ENCODE measurements at places on chromosomes 1 and 21. TPM values are rescaled to one million over a fixed set of nuclear protein-coding genes. Genes with fewer than 3 reads are reported as not detected.

DNA sequence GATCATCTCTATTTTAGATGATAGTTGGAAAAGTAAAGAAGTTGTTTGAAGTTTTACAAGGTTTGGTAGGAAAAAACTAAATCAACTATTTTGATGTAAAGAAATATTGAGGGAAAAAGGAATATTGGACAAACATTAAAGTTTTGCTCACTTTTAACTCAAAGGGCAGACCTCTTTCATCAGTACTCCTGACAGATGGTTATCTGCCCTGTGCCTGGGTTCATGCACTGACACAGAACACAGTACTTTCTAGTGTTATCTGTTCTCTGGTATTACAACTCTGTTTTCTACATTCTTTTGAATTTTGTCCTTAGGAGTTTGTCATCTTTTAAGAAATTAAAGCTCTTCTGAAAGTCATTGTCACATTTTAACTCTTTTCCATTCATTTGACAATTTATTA is 118.7 kb downstream of the POU2F1 start:
- DNase-seq: no peak

GRCh38 chr1:158371188-158371953 is 17.7 kb downstream of the CD1E start:
- no peak for DNase-seq

- DNase-seq: no peak
Measured at GRCh38 chr1:8930116-8930515, 15.6 kb upstream of the CA6 start.

GRCh38 chr1:32114420-32114819 is 6.6 kb downstream of the KPNA6 start:
- DNase-seq: no peak

- DNase-seq: no peak
Measured at GRCh38 chr1:11407301-11407994, 71.5 kb upstream of the DISP3 start.

DNA sequence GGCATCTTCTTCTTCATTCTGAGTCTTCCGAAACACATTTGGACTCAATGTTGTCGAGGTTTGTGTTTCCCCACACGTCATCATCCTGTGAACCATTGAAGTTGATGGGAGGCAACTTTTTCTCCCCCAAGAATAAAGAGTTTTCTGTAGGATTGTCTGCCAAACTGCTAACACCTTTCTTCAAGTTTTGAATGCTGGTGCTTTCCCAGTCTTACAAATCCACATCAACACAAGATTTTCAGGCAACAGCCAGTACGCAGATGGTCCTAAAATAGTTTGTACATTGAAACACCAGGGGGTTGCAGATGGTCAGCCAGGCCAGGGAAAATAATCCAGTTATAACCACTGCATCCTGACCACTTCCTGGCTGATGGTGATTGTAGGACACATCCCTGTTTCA is 187.9 kb downstream of the DISC1 start:
- DNase-seq: no peak

- peak; percentile 42 for DNase-seq
Measured at GRCh38 chr1:173422456-173422976, 54.6 kb upstream of the PRDX6 start.

- no peak for DNase-seq
Measured at GRCh38 chr1:17979815-17980214, 127.8 kb upstream of the IGSF21 start.

- no peak for DNase-seq
Measured at GRCh38 chr1:231354330-231355020, 16.4 kb downstream of the SPRTN start.

- DNase-seq: no peak
Measured at GRCh38 chr1:67626861-67627235, 58.2 kb upstream of the GADD45A start.

- no peak for DNase-seq
Measured at GRCh38 chr1:234295626-234296025, 77.6 kb upstream of the COA6 start.

DNA sequence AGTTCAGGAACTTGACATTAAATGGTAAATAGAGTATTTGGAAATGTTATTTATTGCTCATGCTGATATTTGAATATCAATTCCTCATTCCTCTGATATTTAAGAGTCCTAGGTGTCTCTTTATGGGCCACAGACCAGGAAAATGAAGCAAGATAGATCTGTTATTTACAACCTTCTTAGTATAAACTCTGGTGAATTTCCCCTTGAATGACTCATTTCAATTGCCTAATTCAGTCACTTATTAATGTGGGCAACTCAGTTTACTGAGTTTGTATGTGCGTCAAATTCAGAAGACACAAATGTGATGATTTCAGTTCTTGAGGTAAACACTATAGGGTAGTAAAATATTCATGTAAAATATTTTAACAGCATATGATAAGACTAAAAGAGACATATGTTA is 1404.4 kb upstream of the PRMT6 start:
- no peak for DNase-seq

GRCh38 chr1:210385228-210385627 is 56.5 kb downstream of the HHAT start:
- DNase-seq: no peak

DNA sequence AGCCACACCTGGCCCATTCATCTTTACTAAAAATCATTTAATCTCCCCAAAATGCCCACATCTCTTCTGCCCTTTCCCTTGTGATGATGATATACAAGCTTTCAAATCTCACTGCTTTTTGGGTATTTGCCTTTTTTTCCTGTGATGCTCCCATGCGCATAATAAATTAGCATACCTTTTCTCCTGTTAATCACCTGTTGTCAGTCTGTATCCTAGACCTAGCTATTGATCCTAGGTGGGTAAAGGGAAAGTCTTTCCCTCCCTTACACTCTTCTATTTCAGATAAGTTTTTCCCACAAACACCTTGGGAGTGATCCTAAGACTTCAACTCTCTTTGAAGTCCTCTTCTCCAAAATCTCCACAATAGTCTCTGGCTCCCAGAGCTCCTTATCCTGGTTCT is 12.0 kb upstream of the SLC35A3 start:
- no peak for DNase-seq

GRCh38 chr1:7441143-7441841 is 329.8 kb upstream of the VAMP3 start:
- DNase-seq: no peak

GRCh38 chr1:178706432-178706831 is 18.6 kb upstream of the RALGPS2 start:
- DNase-seq: no peak

GRCh38 chr1:158176399-158176798 is 4.3 kb upstream of the CD1D start:
- DNase-seq: no peak

DNA sequence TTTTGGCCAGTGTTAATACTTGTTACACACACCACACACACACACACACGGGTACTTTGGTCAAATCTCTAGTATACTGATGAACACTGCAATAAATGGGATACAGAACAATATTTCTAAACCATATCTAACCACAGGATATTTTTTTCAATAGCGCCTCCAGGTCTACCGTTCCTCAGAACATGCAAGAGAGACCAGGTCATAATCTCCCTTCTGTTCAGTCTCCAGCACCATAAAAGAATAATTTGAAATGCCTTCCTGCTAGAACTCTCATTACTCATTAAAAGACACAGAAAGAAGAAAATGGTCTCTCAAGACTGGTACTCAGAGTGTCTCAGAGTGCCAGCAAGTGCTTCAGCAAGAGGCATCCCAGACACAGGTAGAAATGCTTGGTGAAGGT is 11.5 kb upstream of the SLC44A3 start:
- no peak for DNase-seq

GRCh38 chr21:35672313-35672712 is 388.0 kb downstream of the SETD4 start:
- no peak for DNase-seq

DNA sequence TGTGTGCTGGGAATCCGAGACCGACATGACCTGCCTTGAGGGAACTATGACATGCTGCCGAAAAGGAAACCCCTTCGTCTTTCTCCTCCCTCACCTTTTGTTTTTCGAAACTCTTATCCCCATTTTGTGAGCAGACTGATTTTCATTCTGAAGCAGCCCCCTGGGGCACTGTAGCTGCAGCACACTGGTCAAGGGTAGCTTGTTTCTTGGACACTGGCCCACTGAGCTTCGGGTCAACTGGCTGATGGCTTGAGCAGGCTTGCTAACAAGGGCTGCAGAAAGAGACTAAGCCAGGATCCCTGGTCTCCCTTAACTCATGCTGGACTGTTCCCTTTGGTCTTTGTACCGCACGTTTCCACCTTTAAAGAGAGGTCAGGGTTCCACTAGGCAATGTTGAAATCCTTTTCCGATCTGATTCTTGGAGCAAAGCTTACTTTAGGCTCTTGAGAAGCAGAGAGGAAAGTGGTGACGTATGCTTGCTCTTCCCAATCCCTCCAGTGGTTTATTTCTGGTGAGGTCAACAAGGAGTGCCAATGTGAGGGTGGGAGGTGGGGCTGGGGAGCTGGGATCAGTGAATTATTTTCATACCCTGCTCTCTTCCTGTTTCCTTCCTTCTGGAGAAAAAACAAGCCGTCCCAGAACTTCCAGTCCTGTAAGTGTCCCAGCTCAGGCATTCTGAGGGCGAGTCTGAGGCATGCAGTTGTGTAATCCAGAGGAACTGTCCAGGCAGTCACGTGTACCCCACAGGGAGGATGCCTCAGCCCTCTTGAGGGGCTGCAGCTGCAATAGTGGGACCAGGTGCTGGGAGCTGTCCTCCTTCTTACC is 7.6 kb downstream of the CYP4B1 start:
- DNase-seq: no peak

DNA sequence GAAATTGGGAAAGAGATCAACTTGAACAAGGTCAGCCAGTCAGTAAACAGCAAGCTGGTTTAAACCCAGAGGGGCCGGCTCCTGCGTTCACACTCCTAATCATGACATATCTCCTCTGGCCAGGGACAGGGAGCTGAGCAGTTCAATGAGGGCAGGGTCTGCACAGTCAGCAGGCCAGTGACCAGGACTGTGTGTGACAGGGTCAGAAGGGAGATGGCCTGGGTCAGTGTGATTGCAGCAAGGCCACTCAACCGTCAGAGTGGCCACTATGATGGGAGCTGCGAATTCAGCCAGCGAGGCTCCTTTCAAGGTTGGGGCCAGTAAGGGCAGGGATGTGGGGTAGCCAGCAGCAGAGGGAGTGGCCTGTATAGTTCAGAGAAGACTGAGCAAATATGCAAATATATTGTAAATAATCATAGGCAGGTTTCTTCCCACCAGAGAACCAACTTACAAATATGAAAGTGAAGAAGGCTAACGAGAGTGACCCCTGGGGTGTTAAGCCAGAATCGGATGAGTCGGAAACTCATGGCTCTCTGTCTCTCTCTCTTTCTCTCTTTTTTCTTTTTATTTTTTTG is 20.0 kb downstream of the NOL9 start:
- DNase-seq: no peak

- DNase-seq: no peak
Measured at GRCh38 chr1:159889821-159890252, 10.1 kb downstream of the CFAP45 start.

- DNase-seq: no peak
Measured at GRCh38 chr1:14362331-14362730, 236.2 kb upstream of the KAZN start.

DNA sequence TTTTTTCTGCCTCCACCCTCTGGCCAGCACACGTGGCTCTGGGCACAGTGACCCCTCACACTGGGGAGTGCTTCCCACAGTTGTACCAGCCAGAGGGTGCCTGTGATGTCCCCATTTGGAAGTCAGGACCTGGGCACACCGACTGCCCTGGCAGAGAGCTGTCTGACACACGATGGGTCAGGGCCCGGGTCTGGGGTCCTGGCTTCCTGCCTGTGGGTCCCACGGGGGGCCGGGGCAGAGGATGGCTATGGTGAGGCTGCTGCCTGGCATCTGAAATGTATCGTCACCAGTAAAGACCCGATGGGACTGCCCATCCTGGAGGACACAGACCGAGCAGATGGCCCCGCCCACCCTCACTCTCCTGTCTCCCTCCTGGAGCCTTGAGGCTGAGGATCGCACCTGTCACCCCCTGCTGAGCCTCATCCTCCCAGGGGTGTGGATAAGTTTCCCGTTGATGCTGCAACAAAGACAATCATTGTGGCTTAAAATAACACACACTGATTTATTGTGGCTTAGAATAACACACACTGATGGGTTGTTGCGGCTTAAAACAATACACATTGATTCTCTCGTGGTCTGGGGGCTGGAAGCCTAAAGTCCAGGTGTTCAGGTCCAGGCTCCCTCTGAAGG is 88.8 kb upstream of the TTC34 start:
- DNase-seq: no peak

- DNase-seq: no peak
Measured at GRCh38 chr1:6922096-6922931, 137.1 kb downstream of the CAMTA1 start.

DNA sequence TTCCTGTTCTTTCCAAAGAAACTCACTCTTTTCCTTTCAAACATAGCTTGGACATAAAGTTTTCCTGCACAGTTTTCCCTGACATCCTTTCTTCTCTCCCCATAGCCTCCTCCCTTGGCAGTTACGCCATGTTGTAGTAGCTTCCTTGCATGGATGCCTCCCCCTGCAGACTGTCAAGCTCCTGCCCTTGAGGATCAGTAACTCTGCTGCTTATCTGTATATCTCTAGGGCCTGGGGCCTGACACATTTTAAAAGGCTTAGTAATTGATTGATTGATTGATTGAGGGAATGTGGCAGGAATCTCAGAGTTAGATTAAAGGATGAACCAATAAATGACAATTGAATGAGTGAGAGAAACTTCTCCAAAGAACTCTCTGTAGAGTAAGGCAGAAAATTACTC is 143.7 kb downstream of the NEK7 start:
- DNase-seq: no peak

- DNase-seq: no peak
Measured at GRCh38 chr1:229018674-229019295, 252.1 kb upstream of the RAB4A start.

DNA sequence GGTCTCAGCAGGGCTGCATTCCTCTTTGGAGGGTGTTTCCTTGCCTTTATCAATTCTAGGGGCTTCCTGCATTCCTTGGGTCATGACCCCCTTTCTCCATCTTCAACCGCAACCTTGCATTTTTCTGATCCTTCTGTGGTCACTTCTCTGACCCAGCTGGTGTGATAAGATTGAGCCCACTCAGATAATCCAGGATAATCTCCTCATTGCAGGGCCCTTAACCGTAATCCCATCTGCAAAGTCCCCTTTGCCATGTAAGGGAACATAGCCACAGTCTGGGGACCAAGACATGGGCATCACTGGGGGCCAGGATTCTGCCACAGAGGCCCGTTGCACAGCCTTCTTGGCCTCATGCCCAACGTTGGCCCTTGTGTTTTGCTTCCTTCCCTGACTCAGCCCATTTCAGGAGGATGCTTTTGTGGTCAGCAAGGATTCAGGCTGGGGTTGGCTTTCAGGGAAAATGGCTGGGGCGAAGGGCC is 35.0 kb upstream of the IL19 start:
- DNase-seq: no peak

- DNase-seq: no peak
Measured at GRCh38 chr1:216528816-216529215, 105.6 kb upstream of the USH2A start.

- DNase-seq: no peak
Measured at GRCh38 chr1:228282329-228283042, 74.6 kb downstream of the OBSCN start.

Gene ARHGAP30
- polyA plus RNA-seq: 3.0 TPM

Gene ZYG11A
- 0.18 TPM for polyA plus RNA-seq

Gene KCNQ4
- polyA plus RNA-seq: 1.7 TPM

Gene NOC2L
- polyA plus RNA-seq: 54.8 TPM

Gene EFNA1
- 105 TPM for polyA plus RNA-seq

Gene FCRL1
- polyA plus RNA-seq: 0.22 TPM

Gene ARMH1
- 8.1 TPM for polyA plus RNA-seq

Gene MASP2
- 12.1 TPM for polyA plus RNA-seq

Gene SH3BGR
- polyA plus RNA-seq: 2.8 TPM

Gene HMCN1
- polyA plus RNA-seq: 44.2 TPM

Gene REN
- 0.59 TPM for polyA plus RNA-seq

Gene CRABP2
- 88.6 TPM for polyA plus RNA-seq

Gene C1orf167
- 0.24 TPM for polyA plus RNA-seq

Gene ENAH
- polyA plus RNA-seq: 250 TPM

Gene EDN2
- 0.36 TPM for polyA plus RNA-seq

Gene CAP1
- 158 TPM for polyA plus RNA-seq

All from left lung (tissue), 14 donors.